ENCODE measurements at places on chromosomes 6 and 20. TPM values are rescaled to one million over a fixed set of nuclear protein-coding genes. Genes with fewer than 3 reads are reported as not detected.

DNA sequence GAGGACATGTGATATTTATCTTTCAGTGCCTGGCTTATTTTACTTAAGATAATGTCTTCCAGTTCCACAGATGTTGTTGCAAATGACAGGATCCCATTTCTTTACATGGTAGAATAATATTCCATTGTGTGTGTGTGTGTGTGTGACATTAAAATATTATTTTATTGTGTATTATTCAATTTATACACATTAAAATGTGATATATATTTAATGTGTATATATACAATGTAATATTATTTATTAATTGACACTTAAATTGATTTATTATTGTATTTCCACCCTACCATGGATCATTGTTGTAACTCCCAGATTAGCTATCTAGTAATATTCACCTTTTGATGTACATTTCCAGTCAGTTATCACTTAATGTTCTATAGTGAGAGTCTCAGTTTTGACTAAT lies 1422.5 kb upstream of the ADGRB3 start:
- no peak for DNase-seq
- H3K27ac ChIP-seq: no peak overlapping the region
- no peak overlapping the region for H3K4me3 ChIP-seq
- H3K27me3 ChIP-seq: no peaks in the 10 kb centered on the region
- H3K4me1 ChIP-seq: no peaks in the 10 kb centered on the region

DNA sequence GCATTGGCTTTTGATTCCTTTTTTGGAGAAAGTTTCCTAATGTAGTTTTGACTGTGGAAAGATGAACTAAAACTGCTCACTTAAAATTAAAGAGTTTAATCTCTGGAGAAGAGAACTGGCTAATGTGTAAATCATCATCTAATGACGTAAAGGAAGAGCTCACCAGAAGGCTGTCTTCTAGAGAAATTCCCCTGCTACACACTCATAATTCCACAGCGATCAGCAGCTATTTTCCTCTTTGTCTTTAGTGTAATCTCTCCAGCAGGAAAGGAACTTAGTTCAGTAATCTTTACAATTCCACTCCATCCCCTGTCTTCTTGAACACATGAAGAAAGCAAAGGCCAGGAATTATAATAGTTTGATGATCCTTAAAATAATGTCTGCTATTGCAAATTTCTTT lies 15.8 kb downstream of the SPTLC3 start:
- no peaks in the 10 kb centered on the region for H3K4me1 ChIP-seq
- H3K27ac ChIP-seq: no peak overlapping the region
- H3K4me3 ChIP-seq: no peak overlapping the region
- no peaks in the 10 kb centered on the region for H3K27me3 ChIP-seq
- H3K36me3 ChIP-seq: no peaks in the 10 kb centered on the region
- no peak for DNase-seq

- no peaks in the 10 kb centered on the region for H3K4me1 ChIP-seq
- no peak for DNase-seq
- no peaks in the 10 kb centered on the region for H3K27me3 ChIP-seq
- no peak overlapping the region for H3K27ac ChIP-seq
- no peaks in the 10 kb centered on the region for H3K36me3 ChIP-seq
Observed at GRCh38 chr20:51864967-51865366, 62.6 kb upstream of the SALL4 start.

GRCh38 chr6:97067045-97067444 lies 142.5 kb downstream of the KLHL32 start:
- DNase-seq: no peak
- no peaks in the 10 kb centered on the region for H3K4me1 ChIP-seq
- peaks cover 2% of the 10 kb centered on the region for H3K27me3 ChIP-seq
- no peaks in the 10 kb centered on the region for H3K36me3 ChIP-seq
- H3K4me3 ChIP-seq: no peak overlapping the region

DNA sequence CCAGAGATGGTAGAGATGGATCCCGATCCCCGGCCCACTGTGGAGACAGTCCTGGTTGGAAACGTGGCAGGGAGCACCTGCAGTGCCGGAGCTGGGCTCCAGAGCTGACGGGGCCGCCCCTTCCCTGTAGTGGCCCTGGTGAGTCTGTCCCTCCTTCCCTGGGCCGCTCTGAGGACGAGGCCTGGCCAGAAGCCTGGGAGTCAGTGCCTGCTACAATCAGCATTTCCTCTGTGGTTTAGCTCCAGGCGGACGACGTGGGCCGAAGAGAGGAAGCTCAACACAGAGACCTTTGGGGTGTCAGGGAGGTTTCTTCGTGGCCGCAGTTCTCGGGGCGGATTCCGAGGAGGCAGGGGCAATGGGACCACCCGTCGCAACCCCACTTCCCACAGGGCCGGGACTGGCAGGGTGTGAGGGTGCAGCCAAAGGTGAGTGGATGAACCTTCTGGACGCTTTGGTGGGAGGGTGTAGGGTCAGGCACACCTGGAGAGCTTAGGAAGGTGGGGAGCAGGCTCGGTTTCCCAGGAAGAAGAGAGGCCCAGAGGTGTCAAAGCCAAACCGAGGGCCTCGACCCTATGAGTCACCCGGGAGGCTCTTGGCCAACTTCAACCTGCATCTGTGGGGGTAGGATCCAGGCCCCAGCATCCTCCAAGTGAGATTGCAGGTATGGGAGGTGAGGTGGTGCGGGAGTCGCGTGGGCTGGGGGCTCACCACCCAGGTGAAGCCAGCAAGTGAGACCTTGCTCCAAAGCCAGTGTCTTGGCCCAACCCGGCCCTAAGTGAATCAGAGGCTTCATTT lies 9.9 kb downstream of the PSMA7 start:
- H3K4me3 ChIP-seq: no peak overlapping the region
- peaks cover 4% of the 10 kb centered on the region for H3K4me1 ChIP-seq
- H3K27ac ChIP-seq: no peak overlapping the region
- H3K27me3 ChIP-seq: no peaks in the 10 kb centered on the region

DNA sequence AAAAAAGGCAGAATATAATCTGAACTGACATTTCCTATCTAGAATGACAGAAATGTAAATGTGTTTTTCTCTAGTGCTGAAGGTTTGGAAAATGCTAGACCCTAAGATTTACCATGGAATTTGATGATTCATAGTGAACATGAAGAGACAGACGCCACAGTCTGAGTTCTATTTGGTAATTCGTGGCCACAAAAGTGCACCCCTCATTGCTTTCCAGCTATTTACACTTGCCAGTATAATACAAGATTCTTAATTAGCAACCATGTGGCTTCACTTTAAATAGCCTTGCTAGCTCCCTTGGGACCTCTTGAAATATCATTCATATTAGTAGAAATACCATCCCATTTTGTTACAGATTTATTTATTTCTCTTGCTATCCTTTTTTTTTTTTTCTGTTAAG lies 636.8 kb downstream of the PRKN start:
- DNase-seq: peak; percentile 94
- H3K4me3 ChIP-seq: no peak overlapping the region
- no peaks in the 10 kb centered on the region for H3K36me3 ChIP-seq
- H3K4me1 ChIP-seq: no peaks in the 10 kb centered on the region
- no peaks in the 10 kb centered on the region for H3K27me3 ChIP-seq

DNA sequence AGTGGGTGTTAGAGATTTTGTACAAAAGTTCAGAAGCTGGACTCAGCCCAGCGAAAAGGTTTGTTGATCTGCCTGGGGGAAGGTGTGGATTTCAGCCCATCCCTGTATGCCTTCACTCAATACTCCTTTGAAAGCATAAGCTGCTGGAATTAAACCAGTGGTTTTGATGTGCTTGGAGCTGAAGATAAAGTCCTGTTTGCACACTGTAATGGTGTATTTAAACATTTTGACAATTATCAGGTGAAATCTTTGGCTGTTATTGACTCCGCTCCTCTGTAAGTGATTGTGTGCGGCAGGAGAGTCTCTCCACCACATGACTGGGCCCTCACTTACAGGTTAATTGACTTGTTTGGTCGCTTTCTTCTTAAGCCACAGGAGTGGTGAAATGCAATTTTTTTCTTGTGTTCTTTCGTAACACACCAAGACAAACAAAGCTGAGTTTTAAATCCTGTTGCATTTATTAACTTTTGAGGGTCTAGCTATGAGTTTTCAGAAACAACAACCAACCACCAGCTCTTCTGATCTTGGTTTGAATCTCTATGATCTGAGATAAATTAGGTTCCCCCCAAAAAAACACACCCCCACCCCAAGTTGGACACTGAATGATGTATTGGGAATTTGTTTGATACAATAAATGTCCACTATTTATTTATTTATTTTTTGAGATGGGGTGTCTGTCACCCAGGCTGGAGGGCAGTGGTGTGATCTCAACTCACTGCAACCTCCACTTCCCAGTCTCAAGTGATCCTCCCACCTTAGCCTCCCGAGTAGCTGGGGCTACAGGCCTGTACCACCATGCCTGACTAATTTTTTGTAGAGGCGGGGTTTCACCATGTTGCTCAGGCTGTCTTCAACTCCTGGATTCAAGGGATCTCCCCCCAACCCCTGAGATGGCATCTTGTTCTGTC lies 46.3 kb upstream of the NCOA3 start:
- peak; percentile 24 for DNase-seq
- H3K27ac ChIP-seq: no peak overlapping the region
- no peak overlapping the region for H3K4me3 ChIP-seq
- H3K4me1 ChIP-seq: no peaks in the 10 kb centered on the region
- H3K36me3 ChIP-seq: no peaks in the 10 kb centered on the region

DNA sequence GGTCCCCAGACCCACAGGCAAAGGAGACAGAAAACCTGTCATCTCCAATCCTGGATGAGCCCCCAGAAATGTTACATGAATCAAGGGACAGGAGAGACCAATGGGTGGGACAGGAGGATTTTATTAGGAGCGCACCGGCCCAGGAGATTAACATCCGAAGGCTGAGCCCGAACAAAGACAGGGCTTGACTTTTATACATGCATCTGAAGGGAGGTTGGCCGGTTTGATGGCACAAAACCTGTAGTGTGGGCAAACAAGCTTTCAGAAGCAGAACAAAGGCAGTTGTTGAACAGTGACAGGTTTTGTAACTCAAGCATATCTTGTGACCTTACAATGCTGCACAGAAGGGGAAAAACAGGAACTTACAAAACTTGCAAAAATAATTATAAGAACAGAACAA lies 83.9 kb upstream of the GPR6 start:
- no peaks in the 10 kb centered on the region for H3K4me1 ChIP-seq
- no peak overlapping the region for H3K27ac ChIP-seq
- H3K27me3 ChIP-seq: peaks cover 2% of the 10 kb centered on the region
- H3K36me3 ChIP-seq: no peaks in the 10 kb centered on the region

DNA sequence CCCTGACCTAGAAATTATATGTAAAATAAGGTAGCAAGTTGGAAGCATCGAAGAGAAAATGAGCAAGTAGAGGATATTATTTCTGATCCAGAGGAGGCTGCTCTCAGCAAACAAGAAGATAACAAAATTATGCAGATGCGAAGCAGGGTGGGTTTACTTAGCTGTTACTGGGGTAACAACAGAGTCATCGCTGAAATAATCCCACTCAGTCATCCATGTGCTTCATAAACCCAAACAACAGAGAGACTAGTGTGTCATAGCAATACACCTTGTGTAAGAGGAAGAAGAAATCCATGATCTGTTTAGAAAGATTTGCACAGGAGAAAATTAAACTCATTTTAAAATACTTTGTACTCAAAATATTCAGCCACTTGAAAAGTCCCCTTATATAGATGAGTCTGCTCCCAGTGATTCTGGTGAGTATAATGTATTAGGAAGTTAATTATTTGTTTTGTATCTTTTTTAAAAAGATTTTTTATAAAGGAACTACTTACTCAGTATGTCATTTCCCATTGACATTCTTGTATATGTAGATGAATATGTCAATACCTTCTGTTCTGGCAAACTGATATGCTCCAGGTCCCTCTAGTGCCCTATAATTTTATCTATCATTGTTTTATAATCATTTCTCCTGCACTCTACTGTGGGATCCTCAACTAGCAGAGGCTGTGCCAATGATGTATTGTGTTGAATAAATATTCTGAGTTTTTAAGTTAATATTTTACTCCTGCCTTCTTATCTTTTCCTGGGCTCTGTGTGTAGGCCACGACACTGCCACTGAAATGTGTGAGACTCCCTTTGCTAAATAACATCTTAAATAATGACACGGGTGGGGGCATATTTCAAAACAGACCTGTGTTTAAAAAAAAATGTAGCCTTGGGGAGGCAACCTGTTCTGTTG lies 8.6 kb upstream of the HIVEP2 start:
- no peaks in the 10 kb centered on the region for H3K27me3 ChIP-seq
- H3K4me3 ChIP-seq: no peak overlapping the region
- no peaks in the 10 kb centered on the region for H3K36me3 ChIP-seq
- no peak for DNase-seq

Gene BANF2
- not detected for total RNA-seq

Gene PRKN
- total RNA-seq: 5.6 TPM

DNA sequence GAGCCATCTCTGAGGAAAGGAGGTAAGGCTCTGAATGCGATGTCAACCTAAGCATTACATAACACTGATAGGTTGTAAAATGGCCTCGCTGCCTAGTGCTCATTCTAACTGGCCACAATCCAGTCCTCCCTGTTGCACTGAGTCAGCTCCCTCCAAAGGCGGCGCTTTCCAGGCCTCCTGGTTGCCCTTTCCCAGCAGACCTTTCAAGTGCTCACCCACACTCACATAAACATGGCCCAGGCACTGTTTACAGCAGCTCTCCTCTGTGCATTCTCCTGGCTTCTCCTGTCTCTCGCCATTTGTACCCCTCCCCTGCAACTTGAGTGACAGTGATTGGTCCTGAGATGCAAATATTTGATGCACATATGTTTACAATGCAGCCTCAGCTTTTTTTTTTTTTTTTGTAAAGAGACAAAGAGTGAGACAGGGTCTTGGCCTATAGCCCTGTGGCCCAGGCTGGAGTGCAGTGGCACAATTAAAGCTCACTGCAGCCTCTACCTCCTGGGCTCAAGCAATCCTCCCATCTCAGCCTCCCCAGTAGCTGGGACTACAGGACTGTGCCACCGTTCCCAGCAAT lies 36.8 kb upstream of the PRND start:
- peaks cover 2% of the 10 kb centered on the region for H3K27me3 ChIP-seq
- no peaks in the 10 kb centered on the region for H3K4me1 ChIP-seq
- peak; percentile 76 for DNase-seq

DNA sequence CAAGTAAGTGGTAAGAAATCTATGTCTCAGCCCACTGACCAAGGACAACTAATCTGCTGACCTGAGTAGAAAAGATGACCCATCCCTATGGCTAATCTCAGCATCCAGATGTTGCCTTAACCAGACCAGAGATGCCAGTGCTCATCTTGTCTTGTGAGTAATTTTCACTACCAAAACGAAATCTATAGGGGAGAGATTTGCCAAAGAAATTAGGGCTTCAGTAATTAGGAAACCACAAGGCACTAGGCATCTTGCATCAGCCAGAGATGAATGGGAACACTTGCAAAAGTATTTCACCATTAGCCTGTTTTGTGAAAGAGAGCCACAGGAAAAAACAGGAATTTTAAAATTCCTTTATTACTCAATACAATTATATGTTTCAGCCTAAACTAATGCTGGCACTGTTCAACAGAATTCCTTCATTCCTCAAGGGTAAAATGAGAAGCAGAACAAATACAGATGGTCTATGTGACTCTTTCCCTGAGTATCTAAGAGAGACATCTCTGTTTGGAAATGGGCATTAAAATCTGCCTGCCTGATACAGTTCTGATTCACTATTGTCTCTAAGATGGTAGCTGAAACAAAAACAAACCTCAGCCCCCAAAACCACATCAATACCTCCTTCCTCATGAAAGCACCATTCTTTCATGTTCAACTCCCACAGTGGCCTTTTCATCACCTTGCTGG lies 87.8 kb downstream of the GMDS start:
- no peak overlapping the region for H3K4me3 ChIP-seq
- no peaks in the 10 kb centered on the region for H3K36me3 ChIP-seq
- peak; percentile 87 for DNase-seq
- H3K27ac ChIP-seq: peak overlapping the region; percentile 41
- no peaks in the 10 kb centered on the region for H3K27me3 ChIP-seq

Gene NHLRC1
- total RNA-seq: 3.1 TPM
